ENCODE measurements at places on chromosomes 3 and 15.

- no peak for DNase-seq
Measured at GRCh38 chr15:41980654-41981323, 8.4 kb upstream of the EHD4 start.

GRCh38 chr3:184359610-184360009 is 1.8 kb downstream of the CLCN2 start:
- no peak for DNase-seq

- DNase-seq, result no peak
Measured at GRCh38 chr15:68431792-68432401, at the start of gene ITGA11. Gene ITGA11 (minus strand): TSS chr15:68432163. CDS start chr15:68432066, 97 bp downstream.

DNA sequence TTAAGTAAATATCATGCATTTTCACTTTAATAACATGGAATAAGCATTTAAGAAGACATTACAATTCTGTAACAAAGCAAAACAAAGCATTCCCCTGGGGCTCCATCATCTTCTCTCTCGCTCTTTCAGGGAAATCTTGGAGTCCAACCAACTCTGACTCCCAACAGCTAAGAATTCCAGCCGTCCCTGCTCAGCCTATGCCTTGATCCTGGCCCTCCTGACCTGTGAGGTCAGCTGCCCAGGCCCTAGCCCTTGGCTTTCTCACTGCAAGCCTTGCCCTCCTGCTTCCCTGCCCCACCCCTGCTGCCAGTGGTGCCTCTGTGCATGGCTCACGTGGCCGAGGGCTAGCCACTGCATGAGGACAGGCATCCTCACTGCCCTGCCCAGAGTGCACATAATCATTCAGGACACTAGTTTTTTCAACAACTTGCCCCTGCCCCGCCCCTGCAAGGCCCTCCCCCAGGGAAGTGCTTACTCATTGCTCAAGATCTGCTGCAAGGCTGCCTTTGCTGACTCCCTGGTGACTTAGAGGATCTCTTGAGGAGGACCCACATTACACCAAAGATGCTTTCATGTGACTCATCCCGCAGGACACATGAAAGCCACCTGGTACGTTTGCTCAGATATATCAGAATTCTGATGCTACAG is 37.6 kb downstream of the MTMR10 start:
- no peak for DNase-seq

DNA sequence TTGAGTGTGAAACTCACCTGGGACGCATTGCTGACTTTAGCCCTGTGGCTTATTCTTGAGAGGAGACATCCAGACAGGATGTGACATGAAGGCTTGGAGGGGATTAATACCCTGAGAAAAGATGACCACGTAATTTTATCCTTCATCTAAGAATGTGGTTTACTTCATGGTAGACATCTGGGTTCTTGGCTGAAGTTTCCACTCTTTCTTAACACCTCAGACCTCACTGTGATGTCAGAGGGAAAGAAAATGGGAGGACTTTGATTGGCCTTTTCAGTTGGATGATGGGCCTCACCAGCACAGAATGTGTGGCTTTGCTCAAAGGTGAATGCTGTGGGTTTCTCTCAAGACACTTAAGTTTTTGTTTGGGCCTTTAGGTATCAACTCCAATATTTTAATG is 16.5 kb downstream of the GORASP1 start:
- no peak for DNase-seq

- DNase-seq, result no peak
Measured at GRCh38 chr3:189927975-189928895, 192.5 kb downstream of the P3H2 start.

- DNase-seq, result no peak
Measured at GRCh38 chr3:123602325-123602724, 17.5 kb upstream of the HACD2 start.

All from effector CD8-positive, alpha-beta T cell (primary cell).